Natural killer cell (primary cell): ENCODE measurements at places on chromosomes 12 and 14. TPM values are rescaled to one million over a fixed set of nuclear protein-coding genes. Genes with fewer than 3 reads are reported as not detected.
A peak's percentile ranks its signal among the peaks of the same experiment; 100 is the strongest.

DNA sequence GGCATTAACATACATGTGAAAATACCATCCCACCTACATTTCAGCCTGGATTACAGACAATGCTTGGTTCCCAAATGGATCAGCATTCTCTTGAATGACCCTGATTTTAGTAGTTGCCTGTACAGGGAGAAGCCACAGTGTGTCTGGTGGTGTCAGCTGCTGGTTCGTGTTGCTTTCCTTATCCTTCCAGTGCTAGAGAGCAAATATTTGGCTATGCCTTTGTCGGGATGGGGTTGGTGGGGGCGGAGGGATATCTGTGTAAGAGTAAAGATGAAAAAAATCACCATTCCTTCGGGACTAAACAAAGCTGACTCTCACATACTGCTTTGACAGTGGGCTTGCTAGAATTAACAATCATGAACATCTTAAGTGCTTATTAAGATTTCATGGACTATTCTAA is 96.0 kb downstream of the PTPRR start:
- no peaks in the 10 kb centered on the region for H3K4me1 ChIP-seq
- no peaks in the 10 kb centered on the region for H3K27me3 ChIP-seq

GRCh38 chr12:562634-563033 is 100.6 kb downstream of the NINJ2 start:
- no peak for DNase-seq
- H3K4me1 ChIP-seq = peaks cover 59% of the 10 kb centered on the region
- H3K27me3 ChIP-seq = no peaks in the 10 kb centered on the region
- H3K27ac ChIP-seq = peak overlapping the region; percentile 76
- no peaks in the 10 kb centered on the region for H3K36me3 ChIP-seq

TSPAN9 gene
- 0.86 TPM for total RNA-seq

DNA sequence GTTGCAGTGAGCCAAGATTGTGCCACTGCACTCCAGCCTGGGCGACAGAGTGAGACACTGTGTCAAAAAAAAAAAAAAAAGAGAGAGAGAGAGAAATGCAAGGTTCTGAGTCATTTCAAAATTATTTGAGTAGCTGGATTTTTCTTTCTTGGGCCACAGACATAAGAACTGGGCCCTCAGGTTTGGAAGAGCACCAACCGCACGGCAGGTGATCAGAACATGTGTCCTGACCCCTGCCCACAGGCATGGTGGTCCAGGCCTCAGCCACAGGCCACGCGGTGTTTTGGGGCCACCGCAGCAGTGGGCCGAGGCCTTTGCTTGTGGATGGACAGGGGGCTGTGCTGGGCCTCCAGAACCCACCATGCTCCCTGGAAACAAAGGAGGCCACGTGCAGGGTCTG is 126.7 kb downstream of the CALM1 start:
- no peak for DNase-seq
- no peaks in the 10 kb centered on the region for H3K4me1 ChIP-seq
- no peaks in the 10 kb centered on the region for H3K27me3 ChIP-seq
- H3K36me3 ChIP-seq = no peaks in the 10 kb centered on the region
- no peak overlapping the region for H3K27ac ChIP-seq
- H3K4me3 ChIP-seq = no peak overlapping the region

DNA sequence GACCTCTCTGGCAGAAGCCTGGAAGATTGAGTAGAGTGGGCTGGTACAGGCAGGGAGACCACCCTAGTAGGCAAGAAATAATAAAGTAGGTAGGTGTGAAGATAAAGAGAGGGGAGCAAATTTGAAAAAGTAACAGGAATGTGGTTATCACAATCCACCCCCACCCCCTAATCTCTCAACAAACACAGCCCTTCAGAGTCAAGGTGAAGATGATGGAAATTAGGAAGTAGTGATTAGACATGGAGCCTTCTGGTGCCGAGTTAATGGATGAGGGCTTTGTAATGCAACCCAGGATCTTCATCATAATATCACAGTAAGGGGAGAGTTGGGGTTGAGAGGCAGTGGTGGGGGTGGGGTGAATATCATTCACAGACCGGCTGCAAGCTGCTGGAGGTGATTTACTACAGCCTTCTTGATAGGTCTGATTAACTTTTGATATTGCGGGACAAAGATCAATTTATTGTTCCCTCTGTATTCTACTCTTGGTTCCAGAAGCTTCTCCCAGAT is 29.2 kb upstream of the CRY1 start:
- no peaks in the 10 kb centered on the region for H3K36me3 ChIP-seq
- no peaks in the 10 kb centered on the region for H3K4me1 ChIP-seq
- no peak for DNase-seq
- peaks cover 2% of the 10 kb centered on the region for H3K27me3 ChIP-seq
- no peak overlapping the region for H3K4me3 ChIP-seq
- no peak overlapping the region for H3K27ac ChIP-seq

GRCh38 chr12:101880769-101881168 is 3.4 kb downstream of the DRAM1 start:
- peaks cover 15% of the 10 kb centered on the region for H3K4me1 ChIP-seq
- H3K36me3 ChIP-seq = no peaks in the 10 kb centered on the region
- no peak overlapping the region for H3K27ac ChIP-seq
- H3K4me3 ChIP-seq = no peak overlapping the region

DNA sequence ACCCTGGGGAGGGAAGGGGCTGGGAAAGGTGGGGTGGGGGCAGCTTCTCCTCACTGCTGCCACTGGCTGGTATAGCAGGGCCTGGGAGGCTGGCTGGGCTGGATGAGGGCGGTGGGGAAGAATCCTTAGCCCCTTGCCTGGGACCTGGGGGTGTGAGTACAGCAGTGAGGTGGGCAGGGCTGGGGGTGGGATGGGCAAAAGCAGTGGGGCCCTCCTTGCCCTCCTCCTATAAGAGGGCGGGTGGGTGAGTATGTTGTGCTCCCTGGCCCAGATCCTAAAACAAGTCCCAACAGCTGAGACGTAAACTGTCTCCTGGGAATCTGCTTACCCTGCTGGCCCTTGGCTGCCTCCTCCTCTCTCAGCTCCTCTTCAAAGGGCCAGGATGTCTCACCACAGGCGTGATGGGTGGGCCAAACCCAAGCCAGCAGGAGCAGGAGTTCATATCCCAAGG is 2.2 kb downstream of the NCKAP5L start:
- DNase-seq = peak; percentile 11
- H3K4me3 ChIP-seq = no peak overlapping the region
- H3K36me3 ChIP-seq = no peaks in the 10 kb centered on the region
- no peak overlapping the region for H3K27ac ChIP-seq
- H3K4me1 ChIP-seq = peaks cover 47% of the 10 kb centered on the region
- no peaks in the 10 kb centered on the region for H3K27me3 ChIP-seq

- no peak overlapping the region for H3K4me3 ChIP-seq
- H3K36me3 ChIP-seq = no peaks in the 10 kb centered on the region
- DNase-seq = no peak
- no peak overlapping the region for H3K27ac ChIP-seq
Observed at GRCh38 chr14:84622357-84622756, 907.6 kb upstream of the FLRT2 start.

ABCD2 gene
- total RNA-seq = 0.35 TPM
